ENCODE measurements at places on chromosomes 5 and 9. TPM values are rescaled to one million over a fixed set of nuclear protein-coding genes. Genes with fewer than 3 reads are reported as not detected.

The SLC4A9 gene
- not detected for total RNA-seq

The SPATA31A3 gene
- total RNA-seq = not detected

The SHISAL2B gene
- not detected for total RNA-seq

The LRRC19 gene
- not detected for total RNA-seq

The DPYSL3 gene
- total RNA-seq = 112 TPM

The DOK3 gene
- 6.8 TPM for total RNA-seq

The NRG2 gene
- 0.56 TPM for total RNA-seq

The MACROH2A1 gene
- total RNA-seq = 219 TPM

The FBP1 gene
- total RNA-seq = not detected

The LCN10 gene
- not detected for total RNA-seq

Data from regular cardiac myocyte (primary cell).